Activated T-helper 2 cell treated with anti-CD3 and anti-CD28 coated beads, Interferon-gamma antibody, Interleukin-2, Interleukin-4, amounts not matched to agents 10 μg/mL and 5 μg/mL and 100 μg/mL, durations not matched to agents 14 hours and 24 hours and 36 hours (primary cell): ENCODE measurements at places on chromosomes 1 and 21.

- H3K27me3 ChIP-seq = no peaks in the 10 kb centered on the region
- no peak overlapping the region for H3K27ac ChIP-seq
- DNase-seq = no peak
- H3K4me1 ChIP-seq = no peaks in the 10 kb centered on the region
- H3K4me3 ChIP-seq = no peak overlapping the region
Measured at GRCh38 chr21:16330082-16330907, 600.5 kb downstream of the USP25 start.

DNA sequence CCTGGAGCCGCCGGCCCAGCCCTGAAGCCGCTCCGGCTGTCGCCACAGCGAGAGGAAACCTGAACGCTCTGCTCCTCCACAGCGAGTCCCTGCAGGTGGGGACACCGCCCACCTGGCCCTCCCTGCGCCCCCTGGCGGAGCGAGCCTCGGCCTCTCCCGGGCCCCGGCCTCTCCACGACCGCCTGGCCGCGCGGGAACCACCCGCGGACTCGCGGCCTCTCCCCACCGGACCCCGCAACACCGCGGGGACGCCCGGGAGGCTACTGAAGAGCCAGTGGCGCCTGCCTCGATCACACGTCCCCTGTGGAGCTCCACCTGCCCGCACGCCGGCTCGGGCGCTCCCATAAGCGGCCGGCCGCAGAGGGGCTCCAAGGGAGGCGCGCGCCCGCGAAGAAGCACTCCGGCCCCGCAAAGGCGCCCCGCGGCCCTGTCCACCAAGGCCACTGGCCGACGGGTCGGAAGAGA lies 109.6 kb downstream of the KCNN3 start:
- peak overlapping the region; percentile 95 for H3K27ac ChIP-seq
- H3K4me3 ChIP-seq = peak overlapping the region; percentile 74
- DNase-seq = peak; percentile 72
- H3K27me3 ChIP-seq = peaks cover 16% of the 10 kb centered on the region

- no peak overlapping the region for H3K4me3 ChIP-seq
- no peaks in the 10 kb centered on the region for H3K36me3 ChIP-seq
- H3K27ac ChIP-seq = no peak overlapping the region
- DNase-seq = no peak
Measured at GRCh38 chr1:227532019-227532619, 31.2 kb upstream of the ZNF678 start.

DNA sequence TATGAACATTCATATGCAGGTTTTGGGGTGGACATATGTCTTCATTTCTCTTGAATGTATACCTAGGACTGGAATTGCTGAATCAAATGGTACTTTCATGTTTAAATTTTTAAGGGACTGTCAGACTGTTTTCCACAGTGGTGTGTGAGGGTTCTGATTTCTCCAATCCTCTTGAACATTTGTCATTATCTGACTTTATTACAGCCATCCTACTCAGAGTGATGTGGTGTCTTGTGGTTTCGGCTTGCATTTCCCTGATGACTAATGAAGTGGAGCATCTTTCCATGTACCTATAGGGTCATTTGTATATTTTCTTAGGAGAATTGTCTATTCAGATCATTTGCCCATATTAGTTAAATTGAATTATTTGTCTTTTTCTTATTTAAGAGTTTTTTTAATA lies 35.4 kb upstream of the ZNF281 start:
- DNase-seq = no peak
- peaks cover 5% of the 10 kb centered on the region for H3K36me3 ChIP-seq
- H3K4me3 ChIP-seq = no peak overlapping the region
- peaks cover 34% of the 10 kb centered on the region for H3K4me1 ChIP-seq
- H3K27me3 ChIP-seq = no peaks in the 10 kb centered on the region

DNA sequence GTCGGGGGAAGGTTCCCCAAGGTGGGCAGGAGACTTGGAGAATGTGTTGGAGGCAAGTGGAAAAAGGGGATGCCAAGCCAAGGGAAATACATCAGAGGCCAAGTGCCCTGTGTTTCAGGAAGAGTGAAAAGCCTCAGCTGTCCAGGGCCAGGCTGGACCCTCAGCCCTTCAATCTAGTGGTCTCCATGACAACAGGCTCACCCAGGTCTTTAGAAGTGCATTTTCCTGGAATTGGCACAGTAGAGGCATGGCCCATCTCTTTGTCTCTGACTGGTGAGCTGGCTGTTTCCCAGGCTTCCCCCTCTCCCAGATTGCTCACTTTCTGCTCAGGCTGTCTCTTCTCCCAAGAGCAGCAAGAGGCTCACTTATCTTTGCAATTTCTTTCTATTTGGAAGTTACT lies 10.4 kb upstream of the RHBG start:
- H3K27ac ChIP-seq = no peak overlapping the region
- H3K27me3 ChIP-seq = peaks cover 46% of the 10 kb centered on the region
- H3K4me3 ChIP-seq = no peak overlapping the region
- no peaks in the 10 kb centered on the region for H3K36me3 ChIP-seq
- peaks cover 4% of the 10 kb centered on the region for H3K4me1 ChIP-seq
- DNase-seq = no peak

DNA sequence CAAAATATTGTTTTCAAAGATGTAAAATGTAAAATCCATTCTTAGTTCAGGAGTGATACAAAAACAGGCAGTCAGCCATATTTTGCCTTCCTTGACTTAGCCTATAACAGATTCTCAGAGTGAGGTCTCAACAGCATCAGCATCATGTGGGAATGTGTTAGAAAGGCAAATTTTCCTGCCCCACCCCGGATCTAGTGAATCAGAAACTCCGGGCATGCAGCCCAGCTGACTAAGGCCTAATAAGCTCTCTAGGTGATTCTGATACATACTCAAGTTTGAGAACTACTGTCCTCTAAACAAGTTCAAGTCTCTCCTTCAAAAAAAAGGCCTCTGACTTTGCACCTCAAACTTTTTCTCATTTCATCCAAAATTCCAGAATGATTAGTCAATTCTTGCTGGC lies 46.9 kb upstream of the PRRC2C start:
- no peak overlapping the region for H3K27ac ChIP-seq
- H3K36me3 ChIP-seq = no peaks in the 10 kb centered on the region
- no peak for DNase-seq
- no peak overlapping the region for H3K4me3 ChIP-seq

DNA sequence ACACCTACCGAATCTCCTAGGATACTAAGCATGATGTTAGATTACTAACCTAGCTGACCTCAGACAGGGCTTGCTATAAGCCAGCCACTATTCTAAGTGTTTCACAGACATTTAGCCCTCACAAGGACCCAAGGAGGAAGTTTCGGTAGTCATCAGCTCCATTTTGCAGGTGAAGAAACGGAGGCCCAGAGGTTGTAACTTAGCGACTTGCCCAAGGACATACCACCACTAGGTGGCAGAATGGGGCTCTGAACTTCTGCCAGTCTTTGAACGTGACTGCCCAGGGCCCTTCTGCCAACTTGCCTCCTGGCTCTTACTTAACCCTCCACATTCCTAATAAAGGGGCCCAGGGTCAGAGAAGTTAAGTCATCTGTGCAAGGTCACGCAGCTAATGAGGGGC lies 283.5 kb downstream of the C1orf94 start:
- H3K4me1 ChIP-seq = no peaks in the 10 kb centered on the region
- no peaks in the 10 kb centered on the region for H3K36me3 ChIP-seq
- DNase-seq = peak; percentile 11

GRCh38 chr1:156347331-156347730 lies 9.0 kb downstream of the TSACC start:
- no peak overlapping the region for H3K27ac ChIP-seq
- H3K4me1 ChIP-seq = peaks cover 4% of the 10 kb centered on the region
- no peak overlapping the region for H3K4me3 ChIP-seq
- H3K36me3 ChIP-seq = no peaks in the 10 kb centered on the region
- peaks cover 26% of the 10 kb centered on the region for H3K27me3 ChIP-seq
- DNase-seq = no peak

GRCh38 chr1:55631509-55631908 lies 416.3 kb upstream of the USP24 start:
- no peaks in the 10 kb centered on the region for H3K36me3 ChIP-seq
- no peak overlapping the region for H3K4me3 ChIP-seq
- H3K27ac ChIP-seq = no peak overlapping the region
- H3K4me1 ChIP-seq = no peaks in the 10 kb centered on the region

GRCh38 chr1:17117451-17118265 lies 1.6 kb downstream of the PADI2 start:
- no peaks in the 10 kb centered on the region for H3K36me3 ChIP-seq
- H3K4me1 ChIP-seq = no peaks in the 10 kb centered on the region
- DNase-seq = no peak
- H3K4me3 ChIP-seq = no peak overlapping the region
- peaks cover 33% of the 10 kb centered on the region for H3K27me3 ChIP-seq

DNA sequence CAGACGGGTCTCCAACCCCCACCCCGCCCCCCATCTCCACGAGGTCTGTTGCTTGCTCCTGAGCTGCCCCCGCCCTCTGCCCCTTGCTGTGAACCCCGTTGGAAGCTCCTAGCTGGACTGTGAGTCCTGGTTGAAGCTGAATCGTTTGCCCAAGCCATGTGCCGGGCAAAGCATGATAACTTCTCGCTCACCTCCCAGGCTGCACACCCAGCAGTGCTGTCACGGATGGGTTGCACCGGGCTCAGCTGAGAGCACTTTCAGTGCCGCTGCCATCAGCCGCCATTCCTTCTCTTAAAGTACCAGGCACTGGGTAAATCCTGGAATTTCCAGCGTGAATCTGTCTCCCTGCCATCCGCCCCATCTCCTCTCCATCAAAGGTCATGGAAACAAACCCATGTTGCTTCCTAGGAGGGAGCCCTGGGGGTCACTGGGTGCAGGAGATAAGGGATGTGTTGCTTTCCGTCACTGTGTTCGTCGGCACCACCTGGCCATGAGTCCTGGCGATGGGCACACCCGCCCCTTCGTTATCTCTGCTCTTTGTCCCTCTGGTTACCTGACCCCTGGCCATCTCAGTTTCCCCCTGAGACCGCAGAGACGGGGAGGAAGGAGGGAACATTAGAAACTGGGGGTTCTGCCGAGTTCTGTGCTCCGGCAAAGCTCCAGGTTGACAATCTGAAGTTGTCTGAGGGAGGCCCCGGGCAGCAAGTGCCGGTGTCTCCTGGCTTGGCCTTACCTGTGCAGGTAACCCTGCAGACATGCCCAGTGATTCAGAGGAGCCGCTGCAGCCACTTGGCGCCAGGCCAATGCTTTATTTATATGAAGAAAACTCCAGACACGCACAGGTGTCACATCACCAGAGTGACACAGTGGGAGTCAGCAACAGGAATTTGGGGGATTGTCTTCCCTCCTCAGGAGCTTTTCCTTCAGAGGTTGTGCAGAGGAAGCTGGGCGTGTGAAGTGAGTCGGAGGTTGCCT lies 2.7 kb downstream of the PDE9A start:
- no peak overlapping the region for H3K27ac ChIP-seq
- no peak for DNase-seq
- H3K4me3 ChIP-seq = peak overlapping the region; percentile 39

DNA sequence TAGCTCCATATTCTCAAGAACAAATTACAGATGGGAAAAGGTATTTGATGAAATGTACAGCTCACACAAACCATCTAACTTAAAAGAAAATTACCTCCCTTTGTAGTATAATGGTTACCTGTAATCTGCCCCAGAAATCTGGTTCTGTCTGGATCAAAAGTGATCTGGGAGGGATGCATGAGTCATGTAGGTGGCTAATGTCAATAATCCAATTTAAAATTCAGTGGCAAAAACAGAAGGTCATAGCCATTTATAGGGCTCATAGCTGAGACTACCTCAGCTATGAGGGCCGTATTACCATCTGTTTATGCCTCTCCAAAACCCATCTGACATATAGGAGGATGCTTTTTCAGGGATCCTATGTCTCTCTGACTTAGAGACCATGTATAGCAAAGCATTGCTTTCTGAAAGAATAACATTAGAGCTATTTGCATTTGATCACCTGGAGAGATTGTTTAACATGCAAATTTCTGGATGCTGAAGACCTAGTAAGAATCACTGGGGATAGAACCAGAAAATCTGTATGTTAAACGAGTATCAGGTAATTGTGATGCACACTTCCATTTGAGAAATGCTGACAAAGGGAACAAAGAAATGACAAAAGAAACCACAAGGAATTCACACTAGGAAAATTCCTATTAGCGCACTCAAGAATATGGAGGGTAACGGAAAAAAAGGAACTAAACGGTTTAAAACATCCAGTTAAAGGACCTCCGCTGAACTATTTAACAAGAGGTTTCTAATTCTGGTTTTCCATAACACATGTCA lies 17.6 kb downstream of the PAXBP1 start:
- H3K36me3 ChIP-seq = peaks cover 88% of the 10 kb centered on the region
- H3K4me1 ChIP-seq = peaks cover 36% of the 10 kb centered on the region
- no peak overlapping the region for H3K27ac ChIP-seq
- no peak overlapping the region for H3K4me3 ChIP-seq
- DNase-seq = no peak

DNA sequence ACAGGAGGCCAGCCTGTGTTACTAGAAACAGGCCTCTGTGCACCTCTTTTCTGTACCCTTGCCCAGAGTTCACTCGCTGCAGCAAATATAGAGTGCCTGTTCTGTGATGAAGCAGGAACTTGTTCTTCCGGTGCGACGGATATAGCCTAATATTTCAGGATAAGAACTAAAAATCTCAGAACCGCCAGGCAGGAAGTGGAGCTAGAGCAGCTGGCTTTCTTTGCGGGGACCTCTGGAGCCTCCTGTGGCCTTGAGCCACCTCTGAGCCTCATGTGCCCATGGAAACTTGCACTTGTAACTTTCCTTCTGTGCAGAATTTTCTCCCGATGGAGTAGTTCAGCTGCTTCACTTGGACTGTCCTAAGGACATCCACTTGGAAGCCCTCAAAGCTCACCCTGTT lies 44.5 kb upstream of the VAMP3 start:
- no peak for DNase-seq
- no peaks in the 10 kb centered on the region for H3K4me1 ChIP-seq
- H3K27ac ChIP-seq = no peak overlapping the region
- no peak overlapping the region for H3K4me3 ChIP-seq
- peaks cover 2% of the 10 kb centered on the region for H3K27me3 ChIP-seq
- no peaks in the 10 kb centered on the region for H3K36me3 ChIP-seq

- H3K36me3 ChIP-seq = no peaks in the 10 kb centered on the region
- peak overlapping the region; percentile 0 for H3K27ac ChIP-seq
- H3K4me1 ChIP-seq = peaks cover 34% of the 10 kb centered on the region
- H3K4me3 ChIP-seq = no peak overlapping the region
Measured at GRCh38 chr1:204503122-204503912, 8.7 kb upstream of the PIK3C2B start.

- no peak for DNase-seq
- H3K27me3 ChIP-seq = peaks cover 1% of the 10 kb centered on the region
- peaks cover 38% of the 10 kb centered on the region for H3K4me1 ChIP-seq
Measured at GRCh38 chr1:171484760-171485374, 463 bp upstream of the PRRC2C start.
